ENCODE measurements at places on chromosomes 6 and 20. TPM values are rescaled to one million over a fixed set of nuclear protein-coding genes. Genes with fewer than 3 reads are reported as not detected.

QRSL1 gene
- total RNA-seq = 10.9 TPM

- no peak overlapping the region for H3K27ac ChIP-seq
- no peak overlapping the region for H3K4me3 ChIP-seq
- H3K36me3 ChIP-seq = no peaks in the 10 kb centered on the region
- H3K27me3 ChIP-seq = no peaks in the 10 kb centered on the region
Measured at GRCh38 chr6:143598466-143599080, 79.2 kb upstream of the PHACTR2 start.

DNA sequence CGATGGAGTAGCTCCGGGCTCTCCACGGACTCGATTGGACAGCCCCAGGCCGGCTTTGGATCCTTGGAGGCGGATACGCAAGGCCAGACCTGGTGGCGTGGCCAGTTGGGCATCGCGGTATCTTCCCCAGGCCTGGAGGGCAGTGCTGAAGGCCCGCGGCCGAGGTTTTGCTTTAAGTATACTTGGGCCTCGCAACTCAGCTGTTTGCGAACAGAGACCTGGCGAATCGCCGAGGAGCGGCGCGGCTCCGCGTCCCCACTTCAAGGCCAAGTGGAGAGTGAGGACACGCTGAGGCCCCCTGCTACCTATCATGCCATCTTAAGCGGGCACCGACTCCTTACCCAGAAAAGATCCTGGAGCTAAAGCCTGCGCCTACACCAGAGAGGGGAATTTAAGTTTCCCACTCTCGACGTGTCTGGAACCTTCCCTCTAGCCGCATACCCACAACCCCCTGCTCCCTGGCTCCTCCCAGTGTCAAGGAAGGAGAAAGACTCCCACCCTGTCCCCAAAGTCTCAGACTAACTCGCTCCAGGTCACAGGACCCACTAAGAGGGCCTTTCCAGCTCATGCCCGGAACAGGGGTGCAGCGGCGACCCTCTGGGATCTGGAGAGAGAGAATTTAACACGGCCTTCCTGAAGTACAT is 4.1 kb downstream of the LINC00237 start:
- H3K4me1 ChIP-seq = peaks cover 43% of the 10 kb centered on the region
- H3K4me3 ChIP-seq = peak overlapping the region; percentile 44
- H3K36me3 ChIP-seq = no peaks in the 10 kb centered on the region
- H3K27ac ChIP-seq = no peak overlapping the region
- no peak for DNase-seq

- H3K36me3 ChIP-seq = no peaks in the 10 kb centered on the region
- DNase-seq = no peak
- H3K4me3 ChIP-seq = no peak overlapping the region
Measured at GRCh38 chr6:27816906-27817305, 95.3 kb downstream of the OR2B2 start.

CCDC170 gene
- total RNA-seq = 1.7 TPM
